ENCODE measurements at places on chromosomes 7 and 10.

DNA sequence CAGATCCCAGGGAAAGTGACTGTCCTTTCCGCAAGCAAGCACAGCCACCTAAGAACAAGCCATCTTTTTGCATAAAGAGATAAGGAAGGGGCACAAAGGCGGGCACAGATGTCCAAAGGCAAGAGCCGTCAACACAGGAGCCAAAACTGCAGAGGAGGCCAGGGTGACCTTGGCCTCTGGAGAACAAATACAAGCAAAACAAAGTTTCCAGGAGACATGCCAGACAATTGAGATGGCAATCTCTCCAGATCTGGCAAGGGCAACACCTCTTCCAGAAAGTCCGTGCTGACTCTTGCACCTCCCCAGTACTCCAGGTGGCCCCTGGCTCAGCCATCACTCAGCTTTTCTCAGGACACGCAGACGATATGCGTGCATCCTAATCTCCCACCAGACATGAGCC, 58.2 kb downstream of the TEX36 start:
- no peak for DNase-seq

- no peak for DNase-seq
Observed at GRCh38 chr10:11293332-11293731, 275.7 kb downstream of the CELF2 start.

GRCh38 chr10:119028900-119029612, 458 bp upstream of the NANOS1 start:
- peak; percentile 51 for DNase-seq

DNA sequence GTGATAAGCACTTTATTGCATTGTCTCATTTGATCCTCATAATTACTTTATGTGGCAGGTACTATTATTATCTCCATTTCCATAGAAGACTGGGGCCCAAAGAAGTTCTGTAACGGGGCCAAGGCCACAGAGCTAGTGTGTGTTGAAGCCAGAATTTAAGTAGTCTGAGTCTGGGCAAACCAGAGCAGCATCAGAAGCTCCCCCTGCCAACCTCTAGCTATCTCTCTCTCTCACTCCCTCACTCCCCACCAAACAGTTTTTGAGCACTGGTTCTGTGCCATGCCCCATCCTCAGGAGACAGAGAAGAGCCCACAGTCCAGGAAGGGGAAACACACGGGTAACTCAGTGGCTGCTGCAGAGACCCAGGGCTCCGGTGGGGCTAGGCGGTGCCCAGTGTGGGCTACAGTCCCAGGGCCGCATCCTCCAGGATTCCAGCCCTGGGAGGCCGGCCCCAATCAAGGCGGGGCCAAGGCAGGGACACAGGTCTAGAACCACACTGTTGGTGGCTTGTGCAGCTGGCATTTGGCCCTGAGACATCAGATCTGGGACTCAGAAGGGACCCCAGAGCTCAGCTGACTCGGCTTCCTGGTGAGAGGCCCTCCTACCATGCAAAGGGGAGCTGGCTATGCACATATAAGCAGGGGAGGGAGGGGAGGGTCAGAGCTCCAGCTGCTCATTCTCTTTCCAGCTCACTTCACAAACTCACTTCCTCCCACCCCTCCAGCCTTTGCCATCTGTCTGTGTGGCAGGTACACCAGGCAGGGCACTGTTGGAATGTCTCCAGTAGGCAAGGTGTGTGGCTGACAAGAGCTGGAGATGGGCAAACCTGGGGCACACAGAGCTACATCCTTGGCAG, 34.4 kb downstream of the COL13A1 start:
- no peak for DNase-seq

DNA sequence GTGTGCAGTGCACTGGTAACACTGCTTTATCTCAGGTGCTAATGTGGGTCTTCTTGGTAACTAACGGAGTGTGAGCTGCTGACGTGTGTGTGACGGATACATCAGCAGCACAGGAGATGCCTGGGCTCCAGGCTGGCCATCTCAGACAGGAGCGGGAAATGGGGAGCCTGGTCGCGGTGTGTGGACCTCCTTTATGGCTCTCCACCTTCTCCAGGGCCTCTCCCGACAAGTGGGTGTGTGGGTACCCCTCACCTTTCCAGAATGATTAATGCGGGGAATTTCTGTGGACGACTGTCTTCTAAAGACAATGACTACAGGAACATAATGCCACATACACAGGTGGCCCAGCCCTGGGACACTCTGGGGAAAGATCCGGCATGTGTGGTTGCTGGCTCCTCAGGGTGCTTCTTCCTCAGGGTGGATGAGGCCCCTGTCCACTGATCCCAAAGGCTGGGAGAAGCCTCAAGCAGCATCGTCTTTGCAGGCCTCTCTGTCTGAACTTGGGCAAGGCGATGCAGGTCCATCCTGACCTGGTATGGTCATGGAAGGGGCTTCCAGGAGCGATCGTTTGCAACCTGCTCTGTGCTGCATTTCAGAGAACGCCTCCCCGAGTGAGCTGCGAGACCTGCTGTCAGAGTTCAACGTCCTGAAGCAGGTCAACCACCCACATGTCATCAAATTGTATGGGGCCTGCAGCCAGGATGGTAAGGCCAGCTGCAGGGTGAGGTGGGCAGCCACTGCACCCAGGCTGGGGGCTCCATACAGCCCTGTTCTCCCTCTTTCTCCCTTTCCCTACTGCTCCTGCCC, 20.3 kb upstream of the CSGALNACT2 start:
- DNase-seq: no peak

DNA sequence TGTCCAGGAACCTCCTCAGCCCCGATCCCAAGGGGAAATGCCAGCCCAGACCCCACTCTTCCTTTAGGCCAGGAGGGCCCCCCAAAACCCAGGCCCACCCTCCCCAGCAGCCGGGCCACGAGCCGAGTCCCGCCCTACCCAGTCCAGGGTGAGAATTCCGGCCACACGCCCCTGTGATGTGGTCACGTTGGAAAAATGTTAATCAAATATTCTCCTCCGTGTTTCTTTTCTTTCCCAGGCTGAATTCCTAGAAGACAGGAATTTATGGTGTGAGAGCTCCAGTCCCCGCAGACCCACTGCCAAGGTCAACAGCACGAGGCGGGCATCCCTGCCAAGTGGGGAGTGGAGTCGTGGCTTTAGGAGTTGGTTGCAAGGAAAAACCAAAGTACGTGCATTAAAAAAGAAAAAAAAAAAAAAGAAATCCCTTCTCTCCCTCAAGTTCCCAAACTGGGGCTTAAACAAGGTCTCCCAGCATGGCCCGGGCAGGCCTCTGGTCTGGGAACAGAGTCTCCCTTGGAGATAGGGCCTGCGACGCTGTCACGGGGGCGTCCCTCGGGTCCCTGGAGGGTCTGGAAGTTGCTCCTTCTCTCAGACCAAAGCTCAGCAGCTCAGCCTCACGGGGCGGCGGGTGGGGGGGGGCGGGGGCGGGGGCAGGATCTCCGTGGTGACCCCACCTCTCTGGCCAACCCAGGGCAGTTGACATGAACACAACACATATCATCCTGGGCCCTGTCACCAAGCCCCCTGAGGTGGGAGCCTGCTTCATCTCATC, 28.1 kb upstream of the ELN start:
- no peak for DNase-seq

- DNase-seq: no peak
Observed at GRCh38 chr7:128858380-128859231, 4.0 kb upstream of the ATP6V1F start.

DNA sequence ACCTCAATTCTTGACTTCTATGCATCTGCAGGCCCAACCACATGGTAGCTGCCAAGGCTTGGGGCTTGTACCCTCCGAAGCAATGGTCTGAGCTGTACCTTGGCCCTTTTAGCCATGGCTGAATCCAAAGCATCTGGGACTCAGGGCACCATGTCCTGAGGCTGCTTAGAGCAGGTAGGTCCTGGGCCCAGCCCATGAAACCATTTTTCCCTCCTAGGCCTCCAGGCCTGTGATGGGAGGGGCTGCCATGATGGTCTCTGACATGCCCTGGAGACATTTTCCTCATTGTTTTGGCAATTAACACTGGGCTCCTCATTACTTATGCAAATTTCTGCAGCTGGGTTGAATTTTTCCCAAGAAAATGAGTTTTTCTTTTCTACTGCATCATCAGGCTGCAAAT, 417.8 kb upstream of the LRRN3 start:
- no peak for DNase-seq

DNA sequence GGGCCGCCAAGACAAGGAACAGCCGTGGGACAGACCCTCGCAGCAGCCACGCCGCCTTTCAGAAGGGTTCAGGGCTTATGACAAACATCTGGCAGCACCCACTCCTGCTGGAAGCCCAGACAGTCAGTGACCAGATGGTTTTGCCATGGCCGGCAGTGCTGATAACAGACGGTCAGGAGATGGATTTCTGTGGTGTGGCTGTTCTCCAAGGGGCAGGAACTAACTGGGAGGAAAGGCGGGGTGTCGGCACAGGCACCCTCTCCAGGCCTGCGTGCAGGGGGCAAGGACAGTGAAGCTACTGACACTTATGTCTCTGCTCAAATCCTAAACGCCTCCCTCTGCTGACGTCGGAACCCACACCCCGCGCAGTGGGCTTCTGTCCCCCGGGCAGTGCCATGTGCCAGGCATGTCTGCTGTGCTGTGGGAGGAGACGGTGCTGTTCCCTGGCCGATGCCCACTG, 416.1 kb downstream of the DNAJB6 start:
- no peak for DNase-seq

DNA sequence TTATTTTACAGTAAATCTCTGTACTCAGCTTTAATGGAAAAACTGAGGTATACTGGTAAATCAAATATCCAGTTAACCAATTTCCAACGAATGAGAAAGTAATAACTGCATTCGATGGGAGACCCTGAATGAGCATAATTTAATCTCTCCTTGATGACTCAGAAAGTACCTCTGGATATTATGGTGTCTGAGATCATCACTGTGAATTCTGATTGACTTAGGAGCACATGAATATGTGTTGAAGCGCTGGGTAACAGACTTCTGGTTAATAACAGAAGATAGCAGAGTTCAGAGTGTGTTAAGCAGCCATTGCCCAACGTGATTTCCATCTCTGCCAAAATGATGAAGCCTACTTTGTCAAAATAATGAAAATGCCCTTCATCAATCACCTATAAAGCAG, 116.6 kb downstream of the NRP1 start:
- no peak for DNase-seq

- DNase-seq: no peak
Observed at GRCh38 chr10:100043344-100043743, 33.6 kb upstream of the DNMBP start.

DNA sequence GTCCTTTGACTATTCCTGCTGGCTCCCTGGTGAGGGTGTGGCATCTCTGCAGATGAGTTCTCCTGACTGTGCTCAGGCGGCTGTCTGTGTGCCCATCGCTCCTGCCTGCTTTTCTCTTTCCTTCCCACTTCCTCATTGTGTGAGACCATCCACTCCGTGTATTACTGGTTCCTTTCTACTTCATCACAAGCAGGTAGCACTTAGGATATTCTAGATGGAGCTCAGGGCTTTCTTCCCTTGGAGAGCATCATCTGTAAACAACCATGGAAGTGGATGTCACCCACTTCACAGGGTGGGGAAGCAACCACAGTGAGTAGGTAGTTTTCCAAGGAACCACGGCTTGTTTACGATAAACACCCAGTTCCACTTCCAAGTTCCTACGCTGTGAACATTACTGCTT, 15.7 kb downstream of the DNAJB6 start:
- no peak for DNase-seq

DNA sequence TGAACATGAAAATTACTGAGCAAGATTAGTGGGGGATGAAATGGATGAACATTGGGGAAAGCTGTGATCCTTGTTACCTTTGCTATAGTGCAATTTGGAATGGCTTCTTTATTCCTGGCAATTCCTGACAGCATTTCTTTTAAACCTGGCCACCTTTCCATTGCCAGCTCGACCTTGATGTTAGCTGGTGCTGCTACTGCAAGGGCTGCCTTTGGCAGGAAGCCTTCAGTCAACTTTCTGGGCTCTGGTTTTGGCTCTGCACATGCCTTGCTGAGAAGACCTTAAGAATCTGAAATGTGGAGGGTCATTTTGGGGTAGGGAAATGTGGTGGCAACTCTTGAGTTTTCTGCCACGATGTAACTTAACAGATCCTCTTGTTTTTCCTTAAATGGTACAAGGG, 64.7 kb downstream of the KAT6B start:
- no peak for DNase-seq

DNA sequence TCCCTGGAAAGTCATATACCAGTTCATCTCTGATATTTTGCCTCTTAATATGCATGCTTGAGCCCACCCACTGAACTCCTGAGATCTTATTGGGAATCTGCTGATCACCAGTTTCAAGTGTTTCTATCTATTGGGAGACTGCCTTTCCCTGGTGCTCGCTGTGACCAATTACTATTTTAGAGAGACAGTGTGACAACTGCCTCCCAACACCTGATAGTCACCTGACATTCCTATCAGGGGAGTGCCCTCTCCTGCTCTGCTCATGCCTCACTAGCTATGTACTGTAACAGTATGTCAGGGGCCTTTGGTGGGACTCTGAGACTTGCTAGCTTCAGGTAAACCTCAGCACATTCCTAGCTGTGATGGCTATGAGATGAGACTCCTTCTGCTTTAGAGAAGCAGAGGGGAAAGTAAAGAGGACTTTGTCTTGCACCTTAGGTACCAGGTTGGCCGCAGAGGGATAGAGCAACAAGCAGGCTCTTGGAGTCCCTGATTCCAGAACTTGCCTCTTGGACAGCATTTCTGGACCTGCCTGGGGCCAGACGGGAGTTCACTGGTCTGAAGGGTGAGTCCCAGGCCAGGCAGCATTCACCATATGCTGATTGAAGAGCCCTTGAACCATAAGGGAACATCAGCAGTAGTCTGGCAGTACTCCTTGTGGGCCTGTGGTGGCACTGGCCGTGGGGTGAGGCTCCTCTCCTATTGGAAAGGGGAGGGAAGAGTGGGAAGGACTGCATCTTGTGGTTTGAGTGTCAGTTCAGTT, 34.4 kb upstream of the ARHGAP12 start:
- no peak for DNase-seq

DNA sequence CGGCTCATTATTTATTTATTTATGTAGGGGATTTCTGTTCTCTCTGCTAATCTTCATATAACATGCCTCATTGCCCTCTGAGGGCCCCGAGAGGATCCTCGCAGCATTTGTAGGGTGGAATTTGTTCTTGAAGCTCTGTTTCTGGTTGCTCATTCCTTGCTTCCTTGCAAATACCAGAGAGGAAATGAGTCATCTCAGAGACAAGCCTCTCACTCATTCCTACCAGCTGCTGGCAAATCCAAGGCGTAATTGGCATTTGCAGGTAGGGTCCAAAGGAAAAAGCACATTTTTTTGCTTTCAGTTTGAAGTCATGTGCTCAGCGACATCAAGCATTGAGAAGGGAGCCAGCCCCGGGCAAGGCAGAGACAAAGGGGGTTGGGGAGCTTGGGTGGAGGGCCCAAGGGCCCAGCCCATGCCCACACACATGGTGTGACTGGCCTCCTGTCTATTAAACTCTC, 501.6 kb downstream of the GALNT17 start:
- DNase-seq: no peak

All from stimulated activated CD8-positive, alpha-beta memory T cell treated with anti-CD3 and anti-CD28 coated beads, Interleukin-15, amount 100 ng/mL, for 1 hour (primary cell).